AG20443 (cell line): ENCODE measurements at places on chromosomes 3 and 15.

- DNase-seq = no peak
Measured at GRCh38 chr15:40332113-40332781, 8.5 kb downstream of the CCDC9B start.

DNA sequence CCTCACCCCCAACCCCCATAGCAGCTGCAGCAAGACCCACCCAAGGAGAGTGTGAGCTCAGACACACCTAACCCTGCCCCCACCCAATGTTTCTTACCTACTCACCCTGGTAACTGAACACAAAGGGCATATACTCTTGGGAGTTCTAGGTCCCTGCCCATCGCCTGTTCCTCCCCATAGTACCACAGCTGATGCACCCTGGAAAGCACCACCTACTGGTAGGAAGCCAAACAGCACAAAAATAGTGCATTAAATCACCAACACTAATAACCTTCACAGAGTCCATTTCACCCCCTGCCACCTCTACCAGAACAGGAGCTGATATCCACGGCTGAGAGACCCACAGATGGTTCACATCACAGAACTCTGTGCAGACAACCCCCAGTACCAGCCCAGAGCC, 245.2 kb downstream of the EFHB start:
- DNase-seq = no peak

- DNase-seq = no peak
Measured at GRCh38 chr3:89367166-89367565, 259.7 kb downstream of the EPHA3 start.

- DNase-seq = no peak
Measured at GRCh38 chr3:192906940-192907339, 10.7 kb downstream of the MB21D2 start.

GRCh38 chr3:114569186-114569585, 275.4 kb downstream of the TIGIT start:
- DNase-seq = no peak

DNA sequence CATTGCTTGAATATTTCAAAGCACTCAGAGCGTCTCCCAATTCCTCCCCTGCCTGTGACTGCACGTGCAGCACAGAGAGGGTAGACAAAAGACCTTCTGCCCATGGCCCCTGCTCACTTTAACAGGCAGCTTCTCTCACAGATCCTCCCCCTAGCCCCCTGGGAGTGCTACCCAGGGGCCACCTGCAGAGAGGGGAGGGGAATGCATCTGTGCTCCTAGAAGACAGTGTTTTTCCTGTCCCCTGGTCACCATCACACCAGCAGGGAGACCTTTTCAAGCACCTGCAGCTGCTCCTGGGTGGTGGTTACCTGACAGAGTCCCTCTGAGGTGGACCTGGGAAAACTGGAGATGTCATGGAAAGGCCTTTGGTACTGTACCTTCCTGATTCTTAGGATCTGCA, 56.7 kb upstream of the PRR23C start:
- no peak for DNase-seq
